Fibroblast of skin of abdomen (primary cell): ENCODE measurements at places on chromosomes 6 and 20.

- DNase-seq = peak; percentile 55
Measured at GRCh38 chr6:31497531-31498476, at the start of gene MICB. MICB (plus strand) TSS chr6:31498145; CDS start chr6:31498194, 49 bp downstream.

DNA sequence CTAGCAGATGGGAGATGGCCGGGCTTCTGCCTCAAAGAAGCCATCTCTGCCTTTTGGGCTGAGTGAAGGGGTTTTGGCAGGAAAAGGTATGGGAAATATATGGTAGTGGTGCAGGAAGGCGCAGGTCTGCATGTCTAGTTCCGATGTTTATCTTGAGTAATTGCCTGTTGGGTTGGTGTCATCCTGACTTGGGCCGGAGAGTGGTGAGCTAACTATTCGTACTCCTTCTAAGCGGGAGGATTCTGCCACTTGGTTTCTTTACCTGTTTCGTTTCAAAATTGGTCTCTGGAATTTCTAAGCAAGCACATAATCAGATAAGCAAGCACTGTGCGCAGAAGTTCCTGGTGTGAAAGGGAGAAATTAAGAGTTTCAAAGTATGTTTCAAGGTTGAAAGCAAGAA lies 229.6 kb downstream of the SAMD5 start:
- no peak for DNase-seq

GRCh38 chr6:27161946-27162603 lies 85.4 kb upstream of the PRSS16 start:
- peak; percentile 71 for DNase-seq

DNA sequence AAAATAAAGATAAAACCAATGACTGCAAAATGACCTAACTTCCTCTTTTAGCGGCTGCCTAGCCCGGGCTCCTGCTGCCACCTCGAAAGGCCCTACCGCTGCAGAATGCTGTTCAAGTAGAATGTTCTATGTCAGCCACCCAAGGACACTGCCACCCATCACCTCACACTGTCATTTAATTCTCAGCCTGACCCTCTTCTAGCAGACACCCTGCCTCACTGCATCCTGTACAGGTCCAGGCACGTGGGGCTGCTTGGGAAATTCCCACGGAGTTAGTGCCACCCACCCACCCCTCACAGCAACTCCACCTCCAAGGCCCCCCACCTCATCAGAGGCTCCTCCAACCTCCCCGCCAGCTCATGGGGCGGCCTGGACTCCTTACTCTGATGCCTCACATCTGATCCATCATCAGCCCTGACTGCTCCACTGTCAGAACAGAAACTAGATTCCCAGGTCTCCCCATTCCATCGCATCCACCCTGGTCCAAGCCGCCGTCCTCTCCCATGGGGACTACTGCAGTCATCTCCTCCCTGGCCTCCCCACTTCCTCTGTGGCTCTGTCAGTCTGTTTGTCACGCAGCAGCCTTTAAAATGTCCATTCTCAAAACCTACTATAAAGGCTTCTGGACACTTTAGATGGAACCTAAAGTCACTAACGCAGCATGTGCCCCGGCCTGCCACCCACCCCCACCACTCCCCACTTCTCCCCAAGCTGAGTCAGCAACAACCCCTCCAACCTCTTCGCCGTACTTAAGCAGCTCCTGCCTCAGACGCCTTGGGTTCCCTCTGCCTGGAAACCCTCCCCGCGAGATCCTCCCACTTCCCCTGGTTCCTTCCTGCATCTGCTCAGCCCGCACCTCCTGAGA lies 17.0 kb downstream of the NFATC2 start:
- peak; percentile 34 for DNase-seq

DNA sequence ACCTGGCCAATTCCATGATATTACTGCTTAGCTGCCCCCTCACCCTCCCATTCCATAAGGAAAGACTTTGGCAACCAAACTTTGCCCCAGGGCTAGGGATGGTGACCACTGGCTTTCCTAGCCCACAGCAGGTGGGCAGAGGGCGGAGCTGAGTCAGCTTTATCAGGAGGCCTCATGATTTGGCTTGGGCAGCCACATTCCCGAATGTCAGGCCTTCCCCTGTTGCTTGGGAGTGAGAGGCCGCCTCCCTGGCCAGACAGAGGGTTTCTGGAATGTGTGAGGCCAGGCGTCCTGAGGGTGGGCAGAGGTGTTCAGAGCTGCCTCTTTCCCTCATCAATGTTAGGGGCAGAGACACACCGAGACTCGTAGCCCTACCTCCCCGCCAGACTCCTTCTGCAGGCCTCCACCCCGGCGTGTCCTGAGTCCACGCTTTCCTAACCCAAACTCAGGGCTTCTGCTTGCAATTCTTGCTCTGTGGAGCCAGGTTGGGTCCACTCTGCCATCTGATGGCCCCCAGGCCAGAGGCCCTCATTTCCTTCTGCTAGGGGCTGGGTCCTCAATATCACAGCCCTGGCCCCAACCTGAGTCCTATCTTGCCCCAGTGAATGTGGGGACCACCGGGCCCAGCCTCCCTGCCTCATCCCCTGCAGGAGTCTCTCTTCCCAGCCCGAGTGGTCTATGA lies 19.3 kb downstream of the UQCC2 start:
- DNase-seq = no peak

DNA sequence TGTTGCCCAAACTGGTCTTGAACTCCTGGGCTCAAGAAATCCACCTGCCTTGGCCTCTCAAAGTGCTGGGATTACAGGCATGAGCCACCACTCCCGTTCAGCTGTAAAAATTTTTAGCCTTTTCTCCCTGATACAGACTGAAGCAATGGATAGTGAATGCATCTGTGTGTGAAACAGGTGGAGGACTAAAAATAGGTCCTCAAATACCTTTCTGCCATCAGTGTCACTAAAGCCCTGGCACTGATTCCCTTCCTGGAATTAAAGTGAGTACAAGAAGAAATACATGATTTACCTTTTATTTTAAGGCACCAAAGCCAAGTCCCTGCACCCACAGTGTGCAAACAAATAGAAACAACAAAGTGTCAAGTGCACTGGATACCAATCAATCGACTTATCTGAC lies 25.1 kb downstream of the TULP4 start:
- no peak for DNase-seq

- DNase-seq = peak; percentile 37
Measured at GRCh38 chr6:87588756-87589407, 905 bp downstream of the RARS2 start.

- no peak for DNase-seq
Measured at GRCh38 chr6:79467716-79468115, 69.5 kb downstream of the LCA5 start.
